Lower lobe of right lung (tissue), 2 donors: ENCODE measurements at places on chromosomes 5 and 9. TPM values are rescaled to one million over a fixed set of nuclear protein-coding genes. Genes with fewer than 3 reads are reported as not detected.

GABRP gene
- 0.38 TPM for total RNA-seq

PCDHGA4 gene
- 3.1 TPM for total RNA-seq

PIP5KL1 gene
- total RNA-seq = 11.5 TPM

PCDHGB1 gene
- total RNA-seq = 1.8 TPM

C9orf50 gene
- total RNA-seq = not detected

ERAP2 gene
- total RNA-seq = 32.1 TPM

PITX1 gene
- 0.47 TPM for total RNA-seq

ENHO gene
- total RNA-seq = 0.59 TPM

TTC23L gene
- 1.3 TPM for total RNA-seq

PRSS3 gene
- 0.65 TPM for total RNA-seq

DMRTA1 gene
- total RNA-seq = 1.7 TPM

TMEM215 gene
- total RNA-seq = 0.09 TPM

FRMPD1 gene
- 0.06 TPM for total RNA-seq

DMRT2 gene
- 0.86 TPM for total RNA-seq

PCA3 gene
- not detected for total RNA-seq

IFNB1 gene
- not detected for total RNA-seq

PLCXD3 gene
- total RNA-seq = 2.8 TPM

SH3TC2 gene
- 0.92 TPM for total RNA-seq

RNF183 gene
- total RNA-seq = not detected

SLC36A2 gene
- total RNA-seq = not detected

C5orf58 gene
- total RNA-seq = not detected

ROR2 gene
- total RNA-seq = 3.8 TPM

ALDH7A1 gene
- 23.7 TPM for total RNA-seq

STOML2 gene
- 59.0 TPM for total RNA-seq

ITK gene
- 6.3 TPM for total RNA-seq

GFPT2 gene
- 13.4 TPM for total RNA-seq

RAB3C gene
- total RNA-seq = 0.30 TPM

SLC44A1 gene
- total RNA-seq = 55.2 TPM

PCDHB16 gene
- total RNA-seq = 2.6 TPM

PLPP6 gene
- total RNA-seq = 5.3 TPM

CCNO gene
- 2.2 TPM for total RNA-seq

TEX10 gene
- total RNA-seq = 10.5 TPM

IL5 gene
- total RNA-seq = not detected

N4BP3 gene
- 7.9 TPM for total RNA-seq
